ENCODE measurements at places on chromosomes 4 and X.

DNA sequence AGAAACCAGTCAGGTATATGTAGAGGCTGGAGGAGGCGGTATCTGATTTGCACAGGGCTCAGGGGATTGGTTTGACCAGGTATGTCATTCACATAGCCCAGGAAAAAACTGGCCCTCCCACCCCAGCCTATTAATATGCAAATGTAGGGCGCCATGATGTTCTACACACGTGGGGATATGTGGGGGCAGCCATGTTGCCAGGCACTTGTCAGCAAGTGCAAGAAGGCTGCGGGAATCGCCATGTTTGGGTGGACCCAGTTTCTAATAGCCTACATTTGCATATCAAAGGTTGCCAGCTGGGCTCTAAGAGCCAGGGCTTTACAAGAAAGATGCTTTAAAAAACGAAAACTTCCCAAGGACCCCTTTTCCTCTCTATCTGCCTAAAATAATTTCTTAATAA is 335.1 kb downstream of the SMARCA1 start:
- no peak for DNase-seq

DNA sequence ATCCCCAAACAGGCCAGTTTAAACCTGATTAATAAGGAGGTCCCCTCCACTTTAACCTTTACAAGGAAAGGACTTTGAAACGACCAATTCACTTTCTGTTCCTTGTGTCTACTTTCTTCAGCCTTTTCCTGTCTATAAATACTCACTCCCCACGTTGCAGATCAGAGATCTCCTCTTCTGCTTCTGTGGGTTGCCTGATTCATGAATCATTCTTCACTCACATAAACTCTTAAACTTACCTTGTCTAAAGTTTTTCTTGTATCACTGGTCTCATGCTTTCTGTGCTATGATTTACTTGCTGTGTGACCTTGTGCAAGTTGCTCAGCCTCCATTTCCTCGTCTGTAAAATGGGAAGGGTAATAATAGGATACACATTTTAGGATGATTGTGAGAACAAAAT is 236.1 kb downstream of the QDPR start:
- DNase-seq: no peak

- no peak for DNase-seq
These were observed 30.2 kb downstream of the KIAA0232 start for GRCh38 chr4:6812766-6813165.

- DNase-seq: no peak
These were observed 345.5 kb upstream of the FSTL5 start for GRCh38 chr4:162509333-162509732.

DNA sequence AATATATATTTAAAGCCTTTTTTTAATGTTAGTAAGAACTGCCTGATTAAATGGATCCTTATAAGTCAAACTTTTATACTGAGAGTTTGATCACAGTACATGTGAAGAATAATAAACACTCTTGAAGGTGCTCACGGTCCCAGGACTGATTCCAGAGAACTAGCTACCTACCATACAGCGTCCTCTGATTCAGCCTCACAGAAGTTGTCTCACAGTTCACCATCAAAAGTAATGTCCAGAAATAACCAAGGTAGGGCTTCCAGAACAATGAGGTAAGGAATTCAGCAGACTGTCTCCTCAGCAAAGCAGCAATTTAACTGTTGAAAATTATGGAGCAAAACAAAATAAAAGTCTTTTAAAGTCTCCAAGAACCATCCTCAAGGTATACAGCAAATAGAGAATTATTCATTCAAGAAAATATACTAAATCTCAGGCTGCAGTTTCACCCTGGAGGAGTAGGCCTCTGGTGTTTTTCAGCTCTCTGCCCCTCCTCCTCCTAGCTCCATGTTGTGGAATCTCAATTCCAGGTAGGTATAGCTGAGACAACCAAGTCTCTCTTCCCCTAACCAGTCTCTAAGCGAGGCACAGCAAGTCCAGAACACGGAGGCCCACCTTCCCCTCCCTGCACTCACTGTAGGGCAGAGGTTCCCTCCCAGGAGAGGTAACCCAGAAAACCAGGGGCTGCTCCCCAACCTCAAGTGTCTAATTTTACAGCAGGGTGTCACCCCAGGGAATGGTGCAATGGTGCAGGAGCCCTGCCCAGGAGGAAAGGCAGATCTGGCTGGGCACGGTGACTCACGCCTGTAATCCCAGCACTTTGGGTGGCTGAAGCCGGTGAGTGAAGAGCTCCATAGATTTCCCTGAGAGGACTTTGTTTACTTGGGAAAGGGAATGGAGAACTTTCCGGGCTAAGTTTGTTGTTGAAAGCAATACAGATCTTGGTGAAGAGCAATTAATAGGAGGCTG is 28.6 kb downstream of the FAM241A start:
- no peak for DNase-seq

- no peak for DNase-seq
These were observed 25.9 kb upstream of the LNX1 start for GRCh38 chr4:53617101-53617680.

GRCh38 chr4:182740256-182740655 is 176.9 kb downstream of the DCTD start:
- DNase-seq: no peak

DNA sequence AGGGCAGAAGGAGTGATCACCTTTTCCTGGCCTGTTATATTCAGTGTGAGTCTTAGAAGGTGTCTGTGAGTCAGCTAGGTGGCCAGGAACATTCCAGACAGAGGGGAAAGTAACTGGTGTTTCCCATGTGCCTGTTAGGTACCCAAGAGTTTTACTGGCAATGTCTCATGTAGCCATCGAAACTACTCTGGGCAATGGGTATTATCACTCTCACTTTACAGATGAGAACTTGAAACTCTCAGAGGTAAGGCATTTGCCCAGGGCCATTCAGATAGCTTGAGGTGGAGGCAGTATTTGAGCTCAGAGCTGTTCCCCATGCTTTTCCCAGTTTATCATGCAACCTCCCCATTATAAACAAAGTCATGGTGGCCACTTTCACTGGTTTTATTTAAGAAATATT is 80.4 kb upstream of the NHS start:
- DNase-seq: no peak

- no peak for DNase-seq
These were observed 45.4 kb upstream of the CTAG2 start for GRCh38 chrX:154698630-154699248.

DNA sequence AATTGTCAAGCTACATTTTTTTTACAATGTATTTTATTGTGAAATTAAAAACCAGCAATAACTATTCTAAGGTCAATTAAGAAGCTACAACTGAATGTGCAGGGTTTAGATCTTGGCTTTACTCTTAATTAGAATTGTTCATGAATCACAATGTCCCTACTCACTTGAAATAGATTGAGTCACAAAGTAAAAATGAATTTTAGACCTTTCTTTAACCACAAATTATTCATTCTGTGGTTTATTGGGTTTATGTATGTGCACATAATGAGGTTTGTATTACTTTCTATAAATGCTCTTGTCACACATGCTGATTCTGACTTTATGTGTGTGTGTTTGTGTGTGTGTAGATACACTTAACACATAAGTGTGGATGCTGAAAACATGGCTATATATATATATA is 647.0 kb upstream of the AADAT start:
- DNase-seq: no peak

DNA sequence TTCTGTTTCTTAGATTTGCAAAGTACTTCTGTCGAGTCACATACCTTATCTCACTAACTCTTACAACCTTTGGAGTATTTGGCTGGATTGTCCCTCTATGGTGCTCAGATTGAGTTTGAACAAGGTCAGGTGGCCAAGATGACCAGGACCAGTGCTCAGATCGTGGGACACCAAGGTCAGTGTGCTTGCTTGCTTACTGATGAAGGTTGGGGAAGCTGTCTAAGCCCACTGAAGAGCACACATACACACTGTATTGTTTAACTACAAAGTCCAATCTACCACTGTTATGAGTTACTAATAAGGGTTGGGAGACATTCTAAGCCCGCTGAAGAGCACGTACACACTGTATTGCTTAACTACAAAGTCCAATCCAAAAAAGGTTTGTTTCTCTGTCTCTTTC is 53.7 kb downstream of the TAB3 start:
- DNase-seq: no peak

DNA sequence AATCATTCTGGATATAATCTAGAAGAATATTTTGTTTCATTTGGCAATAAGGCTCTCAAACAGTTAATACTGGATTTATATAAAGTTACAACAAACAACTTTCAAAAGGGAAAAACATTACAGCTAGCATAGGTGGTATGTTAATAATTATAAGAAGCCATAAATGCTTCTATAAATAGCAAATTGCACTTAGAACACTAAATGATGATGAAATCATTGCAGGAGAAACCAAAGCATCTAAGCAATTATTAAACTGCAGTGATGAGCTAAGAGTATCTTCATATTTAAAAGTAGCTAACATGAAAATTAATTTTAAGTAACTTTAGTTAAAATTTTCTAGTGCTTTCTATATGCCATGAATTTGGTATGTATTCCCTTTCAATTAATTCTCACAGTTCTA is 189.5 kb downstream of the CENPC start:
- DNase-seq: no peak

DNA sequence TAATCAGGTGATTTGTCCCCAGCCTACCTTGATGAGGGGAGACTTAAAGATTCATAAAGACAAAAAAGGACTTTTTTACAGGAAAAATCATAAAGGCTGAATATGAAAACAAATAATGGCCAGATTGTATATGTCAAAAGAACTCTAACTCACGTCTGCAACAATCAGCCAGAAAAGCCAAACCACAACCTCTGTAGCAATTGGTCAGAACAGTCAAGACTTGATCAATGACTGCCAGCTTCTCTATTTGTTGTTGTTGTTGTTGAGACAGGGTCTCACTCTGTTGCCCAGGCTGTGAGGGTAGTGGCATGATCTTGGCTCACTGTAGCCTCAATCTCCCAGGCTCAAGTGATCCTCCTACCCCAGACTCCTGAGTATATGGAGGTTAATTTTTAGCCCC is 35.9 kb upstream of the PPA2 start:
- DNase-seq: no peak

GRCh38 chrX:51334276-51334675 is 1.7 kb downstream of the NUDT10 start:
- DNase-seq: no peak

DNA sequence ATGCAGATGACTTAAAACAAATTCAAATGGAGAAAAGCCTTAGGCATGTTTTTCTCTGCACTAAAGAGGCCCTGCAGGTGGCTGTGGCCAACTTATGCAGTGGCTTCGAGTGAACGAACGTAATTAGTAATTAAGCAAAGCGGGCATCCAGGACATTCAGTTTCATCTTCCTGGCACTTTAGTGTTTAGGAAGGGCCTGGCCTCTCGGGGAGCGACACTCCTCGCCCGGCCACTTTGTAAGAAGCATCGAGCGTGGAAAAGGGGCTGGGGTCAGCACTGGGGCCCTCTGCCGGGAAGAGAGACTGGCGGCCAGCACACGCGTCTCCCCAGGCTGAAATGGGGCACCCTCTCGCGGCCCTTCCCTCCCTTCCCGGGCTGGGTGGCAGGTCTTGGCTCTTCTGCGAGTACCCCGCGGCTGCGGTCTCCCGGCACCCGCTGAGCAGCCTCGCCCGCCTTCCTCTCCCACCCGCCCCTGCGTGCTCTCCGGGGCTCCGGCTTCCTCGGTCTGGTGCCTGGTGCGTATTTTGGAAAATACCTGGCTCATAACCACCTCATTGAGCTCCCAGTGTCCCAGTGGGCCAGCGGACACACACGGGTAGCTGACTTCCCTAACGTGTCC is 677 bp upstream of the CYP4V2 start:
- no peak for DNase-seq

DNA sequence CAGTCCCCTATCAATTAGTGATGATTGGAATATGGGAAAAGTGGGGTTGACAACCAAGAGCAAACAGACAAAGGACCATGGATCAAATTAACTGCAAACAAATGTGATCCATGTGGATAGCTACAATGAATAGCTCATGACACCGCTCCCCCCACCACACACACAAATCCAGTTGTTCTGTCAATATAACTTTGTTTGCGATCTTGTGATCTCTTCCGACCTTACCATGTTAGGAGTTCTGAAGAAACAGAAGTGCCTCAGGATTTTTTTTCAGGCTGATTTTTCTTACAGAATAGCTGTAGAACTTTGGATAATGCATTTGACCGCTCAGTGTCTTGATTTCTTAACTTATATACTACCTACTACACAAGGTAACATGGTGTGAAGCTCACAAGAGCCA is 116.6 kb downstream of the SH2D1A start:
- DNase-seq: no peak

DNA sequence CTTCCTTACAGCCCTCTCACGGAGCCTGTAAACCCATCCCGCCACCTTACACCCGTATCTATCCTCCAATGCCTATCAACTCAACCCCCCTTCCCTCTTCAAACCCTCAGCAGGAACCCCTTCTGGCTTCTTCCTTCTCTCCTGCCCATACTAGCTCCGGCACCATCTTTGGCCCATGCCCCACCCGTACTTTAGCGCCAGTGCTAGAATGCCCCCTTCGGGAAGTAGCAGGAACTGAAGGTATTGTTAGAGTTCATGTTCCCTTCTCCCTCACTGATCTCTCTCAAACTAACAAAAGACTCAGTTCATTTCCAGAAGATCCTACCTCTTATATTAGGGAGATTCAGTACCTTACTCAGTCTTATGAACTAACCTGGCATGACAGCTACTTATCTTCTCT is 2.7 kb upstream of the UGT2B15 start:
- DNase-seq: no peak

GRCh38 chrX:46325312-46325877 is 219.8 kb downstream of the ZNF674 start:
- DNase-seq: no peak

GRCh38 chr4:156290811-156291210 is 337.1 kb upstream of the CTSO start:
- no peak for DNase-seq

- no peak for DNase-seq
These were observed 10.3 kb downstream of the PKD2 start for GRCh38 chr4:88017516-88018297.

DNA sequence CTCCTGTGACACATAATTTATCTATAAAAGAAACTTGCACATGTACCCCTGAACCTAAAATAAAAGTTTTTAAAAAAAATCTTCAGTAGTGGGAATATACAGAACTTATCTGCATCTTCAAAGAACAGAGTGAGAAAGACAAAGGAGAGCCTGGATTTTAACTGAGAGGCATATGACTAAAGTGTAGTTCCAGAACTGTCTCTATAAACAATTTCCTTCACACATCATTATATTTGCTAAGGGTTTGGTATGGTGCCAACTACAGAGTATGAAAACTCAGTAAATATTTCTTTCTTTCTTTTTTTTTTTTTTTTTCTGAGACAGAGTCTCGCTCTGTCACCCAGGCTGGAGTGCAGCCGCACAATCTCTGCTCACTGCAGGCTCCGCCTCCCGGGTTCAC is 49.9 kb upstream of the NFKB1 start:
- no peak for DNase-seq

GRCh38 chr4:53571936-53572599 is 19.2 kb downstream of the LNX1 start:
- DNase-seq: no peak

GRCh38 chr4:120692964-120693363 is 229.6 kb downstream of the PRDM5 start:
- no peak for DNase-seq

- no peak for DNase-seq
These were observed 112.8 kb upstream of the ATXN3L start for GRCh38 chrX:13432414-13433297.
